ENCODE measurements at places on chromosomes 13 and 19. TPM values are rescaled to one million over a fixed set of nuclear protein-coding genes. Genes with fewer than 3 reads are reported as not detected.

MCF2L gene
- total RNA-seq, result 41.2 TPM

ZNF285 gene
- 5.4 TPM for total RNA-seq

TNFSF13B gene
- 1.7 TPM for total RNA-seq

CAPN12 gene
- 0.22 TPM for total RNA-seq

SLITRK1 gene
- total RNA-seq, result not detected

CBLC gene
- not detected for total RNA-seq

DLEU7 gene
- total RNA-seq, result 0.08 TPM

CLIP3 gene
- 5.4 TPM for total RNA-seq

GRCh38 chr13:112772929-112773328 is 83.1 kb downstream of the ATP11A start:
- DNase-seq, result no peak

- DNase-seq, result no peak
Observed at GRCh38 chr19:7947939-7948338, 4.5 kb upstream of the TIMM44 start.

DNA sequence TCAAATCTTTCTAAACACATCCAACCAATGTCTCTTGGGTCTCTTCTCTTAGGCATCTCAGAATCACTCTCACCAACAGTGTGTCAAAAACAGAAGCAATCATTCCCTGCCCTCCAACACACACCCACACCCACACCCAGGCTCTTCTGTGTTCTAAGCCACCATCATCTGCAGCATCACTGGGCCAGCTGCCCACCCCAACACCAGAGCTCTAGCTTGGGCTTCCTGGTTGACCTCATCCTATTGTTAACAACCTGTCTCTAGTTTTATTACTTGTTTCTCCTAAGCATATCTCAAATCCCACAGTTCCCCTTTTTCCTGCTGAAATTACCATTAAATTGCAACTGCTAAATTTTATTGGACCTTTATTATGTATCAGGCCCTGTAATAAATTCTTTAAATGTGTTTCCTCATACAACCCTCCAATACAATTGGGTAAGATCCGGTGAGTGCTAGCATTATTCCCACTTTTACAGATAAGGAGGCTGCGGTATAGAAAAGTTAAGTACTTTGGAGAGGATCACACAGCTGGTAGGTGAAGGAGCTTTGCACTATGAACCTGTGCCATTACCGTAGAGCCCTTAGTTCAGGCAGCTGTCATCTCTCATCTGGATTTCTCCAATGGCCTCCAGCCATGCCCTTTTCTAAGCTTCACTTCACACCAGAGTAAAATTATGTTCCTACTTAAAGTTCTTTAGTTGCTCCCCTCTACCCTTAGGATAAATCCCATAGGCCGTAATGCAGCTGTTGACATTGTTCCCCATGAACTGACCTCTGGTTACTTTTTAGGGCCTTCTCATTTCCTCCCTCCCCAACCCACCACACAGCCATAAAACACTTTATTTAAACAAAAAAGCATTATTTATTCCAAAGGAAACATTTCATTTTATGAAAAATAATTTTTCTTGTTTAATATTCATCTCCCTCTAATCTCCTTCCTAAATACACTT is 227.7 kb downstream of the B3GLCT start:
- DNase-seq, result no peak

GRCh38 chr19:29635963-29636362 is 29.3 kb upstream of the PLEKHF1 start:
- no peak for DNase-seq

GRCh38 chr19:19110410-19111135 is 27.7 kb downstream of the TMEM161A start:
- DNase-seq, result no peak

DNA sequence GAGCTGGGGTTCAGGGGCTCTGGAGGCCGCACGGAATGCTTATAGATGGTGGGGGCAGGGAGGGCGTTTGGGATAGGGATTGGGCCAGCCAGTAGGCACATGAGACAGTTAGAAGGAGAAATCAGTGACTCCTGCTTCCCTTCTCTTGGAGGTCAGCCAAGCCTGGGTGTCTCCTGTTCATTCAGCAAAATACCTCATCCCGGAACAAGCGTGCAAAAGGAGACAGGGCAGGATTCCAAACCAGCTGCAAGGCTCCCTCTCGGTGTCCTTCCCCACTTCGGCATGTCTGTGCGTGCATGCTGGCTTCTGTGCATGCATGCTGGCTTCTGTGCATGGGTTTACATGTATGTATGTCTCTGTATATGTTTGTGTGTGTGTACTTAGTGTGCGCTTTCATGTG is 37.3 kb upstream of the PEPD start:
- no peak for DNase-seq

GRCh38 chr13:110802260-110802659 is 88.8 kb downstream of the ING1 start:
- DNase-seq, result no peak

GRCh38 chr13:24160458-24161009 is at the start of gene SPATA13:
Gene SPATA13, plus strand, starts transcription at chr13:24160720. Its CDS starts 62,210 bp downstream, at chr13:24222930.
- peak; percentile 92 for DNase-seq

DNA sequence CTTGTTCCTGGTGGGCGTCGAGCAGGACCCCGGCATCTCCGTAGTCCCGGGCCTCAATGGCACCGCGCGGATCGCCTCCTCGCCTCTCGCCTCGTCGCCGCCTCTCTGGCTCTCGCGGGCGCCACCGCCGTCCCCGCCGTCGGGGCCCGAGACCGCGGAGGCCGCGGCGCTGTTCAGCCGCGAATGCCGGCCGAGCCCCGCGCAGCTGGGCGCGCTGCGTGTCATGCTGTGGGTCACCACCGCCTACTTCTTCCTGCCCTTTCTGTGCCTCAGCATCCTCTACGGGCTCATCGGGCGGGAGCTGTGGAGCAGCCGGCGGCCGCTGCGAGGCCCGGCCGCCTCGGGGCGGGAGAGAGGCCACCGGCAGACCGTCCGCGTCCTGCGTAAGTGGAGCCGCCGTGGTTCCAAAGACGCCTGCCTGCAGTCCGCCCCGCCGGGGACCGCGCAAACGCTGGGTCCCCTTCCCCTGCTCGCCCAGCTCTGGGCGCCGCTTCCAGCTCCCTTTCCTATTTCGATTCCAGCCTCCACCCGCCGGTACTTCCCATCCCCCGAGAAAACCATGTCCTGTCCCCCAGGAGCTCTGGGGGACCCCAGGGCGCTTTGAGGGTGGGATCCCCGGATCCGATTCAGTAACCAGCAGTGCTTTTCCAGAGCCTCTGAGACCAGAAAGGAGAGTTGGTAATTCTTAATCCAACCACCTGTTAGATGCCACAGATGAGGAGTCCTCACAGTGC is 885 bp downstream of the MLNR start:
- DNase-seq, result no peak

- no peak for DNase-seq
Observed at GRCh38 chr19:21848706-21849105, 12.7 kb upstream of the ZNF43 start.

GRCh38 chr13:47813718-47814117 is 187.4 kb downstream of the SUCLA2 start:
- DNase-seq, result no peak

GRCh38 chr13:43782686-43783085 is 4.1 kb downstream of the ENOX1 start:
- no peak for DNase-seq

GRCh38 chr19:44585371-44586133 is 27.8 kb upstream of the IGSF23 start:
- DNase-seq, result no peak

- no peak for DNase-seq
Observed at GRCh38 chr13:45784755-45785675, 66.5 kb downstream of the SIAH3 start.

DNA sequence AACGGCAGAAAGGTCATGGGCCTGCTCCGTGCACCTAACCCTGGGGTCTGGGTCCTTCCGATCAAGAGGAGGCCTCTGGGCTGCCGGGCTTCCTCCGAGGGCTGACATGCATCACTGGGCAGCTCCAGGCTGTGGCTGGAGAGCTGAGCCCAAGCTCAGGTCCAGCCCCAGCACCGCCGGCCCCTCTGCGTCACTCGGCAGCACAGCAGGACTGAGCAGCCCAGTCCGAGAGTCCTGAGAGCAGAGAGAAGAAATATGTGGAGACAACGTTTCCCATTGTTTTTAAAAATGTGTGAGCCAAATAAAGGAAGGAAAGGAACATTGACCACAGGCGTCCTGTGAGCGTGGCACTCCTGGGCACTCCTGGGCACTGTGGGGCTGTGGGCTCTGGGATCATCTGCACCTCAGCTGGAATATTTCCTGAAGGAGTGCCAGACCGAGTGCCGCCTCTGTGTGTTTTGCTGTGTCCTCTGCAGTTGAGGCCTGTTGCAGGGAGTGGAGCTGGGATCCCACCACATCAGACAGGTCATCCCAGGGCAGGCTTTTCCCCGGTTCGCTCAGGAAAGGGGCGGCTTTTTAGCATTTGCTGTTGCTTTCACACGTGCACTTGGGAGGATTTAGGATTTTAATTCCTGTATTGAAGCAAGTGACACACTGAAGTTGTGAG is 37.8 kb upstream of the TFDP1 start:
- peak; percentile 58 for DNase-seq

DNA sequence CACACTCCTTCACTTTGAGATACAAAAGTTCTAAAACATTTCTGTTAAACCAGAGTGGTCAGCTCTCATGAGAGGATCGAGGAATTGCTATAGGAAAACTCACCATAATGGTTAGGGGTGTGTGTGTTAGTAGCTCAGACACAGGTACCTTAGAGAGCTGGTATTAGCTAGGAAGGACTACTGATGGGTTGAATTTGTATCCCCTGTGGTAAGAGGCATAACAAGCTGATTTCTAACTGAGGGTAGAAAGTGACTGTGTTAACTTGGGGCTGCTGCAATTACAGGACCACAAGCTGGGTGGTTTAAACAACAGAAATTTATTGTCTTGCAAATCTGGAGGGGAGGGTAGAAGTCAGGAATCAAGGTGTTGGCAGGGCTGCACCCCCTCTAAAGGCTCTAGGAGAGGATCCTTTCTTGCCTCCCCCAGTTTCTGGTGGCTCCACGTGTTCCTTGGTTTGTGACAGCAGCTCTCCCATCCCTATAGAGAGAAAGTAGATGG is 17.4 kb downstream of the LEUTX start:
- no peak for DNase-seq

DNA sequence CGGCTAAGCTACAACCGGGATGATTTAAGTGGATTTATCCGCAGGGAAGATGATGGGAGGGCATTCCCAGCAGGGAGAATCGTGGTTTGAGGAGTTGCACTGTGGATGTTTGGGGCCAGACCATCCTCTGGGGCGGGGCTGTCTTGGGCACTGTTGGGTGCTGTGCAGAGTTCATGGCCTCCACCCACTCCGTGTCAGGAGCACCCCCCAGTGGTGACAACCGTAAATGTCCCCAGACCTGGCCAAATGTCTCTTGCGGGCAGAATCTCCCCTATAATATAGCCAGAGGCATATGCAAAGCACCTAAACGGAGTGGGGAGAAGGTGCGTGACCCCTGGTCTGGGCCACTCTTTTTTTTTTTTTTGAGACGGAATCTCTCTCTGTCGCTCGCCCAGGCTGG is 40.2 kb downstream of the SMIM24 start:
- DNase-seq, result peak; percentile 57

GRCh38 chr19:42436006-42436405 is 6.7 kb downstream of the CXCL17 start:
- DNase-seq, result no peak

DNA sequence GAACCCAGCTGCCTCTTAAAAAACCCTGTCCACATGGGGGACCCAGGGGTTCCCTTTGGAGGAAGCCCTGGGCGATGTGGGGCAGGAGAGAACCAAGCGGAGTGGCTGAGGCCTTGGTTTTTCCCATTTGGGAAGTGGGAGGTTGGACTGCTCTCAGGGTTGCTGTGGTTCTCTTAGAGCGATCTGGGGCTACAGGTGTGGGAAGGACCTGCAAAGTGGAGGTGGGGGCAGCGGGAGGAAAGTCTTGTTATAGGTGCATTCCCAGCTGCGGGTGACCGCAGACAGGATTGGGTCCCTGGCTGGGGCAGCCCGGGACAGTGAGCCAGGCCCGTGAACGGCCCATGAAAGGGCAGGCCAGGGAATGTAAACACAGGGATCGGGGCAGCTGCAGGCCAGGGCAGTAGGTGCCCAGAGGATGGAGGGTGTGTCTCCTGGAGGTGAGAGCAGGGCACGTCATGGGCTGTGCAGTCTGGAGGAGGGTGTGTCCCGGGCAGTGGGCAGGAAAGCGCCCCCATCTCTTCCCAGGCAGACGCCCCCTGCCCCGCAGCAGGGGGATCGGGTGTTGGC is 814 bp downstream of the SLC25A23 start:
- DNase-seq, result no peak

- DNase-seq, result no peak
Observed at GRCh38 chr19:31261019-31261602, 88.1 kb downstream of the TSHZ3 start.

DNA sequence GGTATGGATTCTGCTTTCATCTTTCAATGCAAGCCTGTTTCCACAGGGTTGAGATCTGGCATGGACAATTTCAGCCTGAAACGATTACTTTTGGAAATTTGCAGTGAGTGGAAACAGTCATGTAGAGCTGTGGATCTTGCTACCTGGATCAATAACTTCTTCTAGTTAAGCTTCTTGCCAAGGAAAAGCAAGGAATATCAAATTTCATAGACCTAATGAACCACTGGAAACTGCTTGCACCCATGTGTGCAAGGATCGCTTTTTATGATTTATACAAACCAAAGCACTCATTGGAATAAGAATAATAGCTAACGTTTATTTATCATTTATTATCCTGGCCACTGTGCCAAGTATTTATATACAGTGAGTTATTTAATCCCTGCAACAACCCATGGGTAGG is 392.8 kb downstream of the KCNRG start:
- DNase-seq, result no peak

GRCh38 chr13:23561261-23561660 is 9.0 kb upstream of the TNFRSF19 start:
- no peak for DNase-seq

GRCh38 chr19:6744381-6745301 is 5.2 kb downstream of the TRIP10 start:
- peak; percentile 90 for DNase-seq

DNA sequence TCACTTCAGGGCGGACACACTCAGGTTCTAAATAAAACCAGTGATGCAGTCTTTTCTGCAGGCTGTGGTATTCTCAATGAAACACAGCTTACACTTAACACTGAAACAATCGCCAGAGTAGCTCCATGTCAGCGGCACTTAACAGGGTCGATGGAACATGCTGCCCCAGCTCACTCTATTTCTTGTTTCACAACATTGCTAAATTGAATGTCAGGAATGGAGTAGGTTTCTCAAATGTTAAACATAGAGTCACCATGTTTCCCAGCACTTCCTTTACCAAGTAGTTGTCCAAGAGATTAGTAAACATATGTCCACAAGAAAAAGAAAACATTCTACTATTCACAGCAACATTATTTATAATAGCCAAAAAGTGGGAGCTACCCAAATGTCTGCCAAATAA is 306.9 kb downstream of the SLITRK6 start:
- DNase-seq, result no peak
